Stimulated activated CD4-positive, alpha-beta T cell treated with anti-CD3 and anti-CD28 coated beads, Interleukin-15, amount 100 ng/mL, for 1 hour (primary cell): ENCODE measurements at places on chromosomes 2 and 18.

- no peak for DNase-seq
Observed at GRCh38 chr2:199463708-199464605, 6.2 kb upstream of the SATB2 start.

DNA sequence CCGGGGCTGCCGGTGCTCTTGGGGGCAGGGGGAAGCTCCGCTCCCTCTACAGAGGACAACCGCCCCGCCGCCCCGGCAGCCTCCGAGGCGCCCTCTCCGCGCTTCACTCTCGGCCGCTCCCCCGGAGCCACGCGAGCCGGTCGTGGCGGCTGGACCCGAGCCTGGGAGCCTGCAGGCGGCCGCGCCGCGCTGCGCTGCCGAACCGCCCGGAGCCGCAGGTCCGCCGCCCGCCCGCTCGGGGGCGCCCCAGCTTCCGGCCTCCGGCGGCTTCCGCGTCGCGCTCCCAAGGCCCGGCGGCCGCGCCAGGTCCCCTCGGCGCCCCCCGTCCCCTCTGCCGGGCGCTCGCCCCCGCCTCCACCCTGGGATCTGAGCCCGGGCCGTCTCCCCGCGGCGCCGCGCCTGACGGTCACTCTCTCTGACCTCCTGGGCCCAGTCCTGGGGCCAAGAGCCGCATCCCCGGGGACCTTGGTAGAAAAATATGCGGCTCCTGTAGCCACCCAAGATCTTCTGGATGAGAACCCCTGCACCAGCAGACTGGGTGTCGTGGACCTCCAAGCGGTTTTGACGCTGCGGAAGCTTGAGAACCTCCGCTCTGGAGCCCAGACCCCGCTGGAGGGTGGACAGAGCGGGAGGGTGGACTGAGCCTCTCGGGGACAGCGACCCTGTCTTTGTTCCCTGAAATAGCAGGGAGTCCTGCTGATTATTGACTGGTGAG, 44.3 kb downstream of the SERTAD2 start:
- peak; percentile 41 for DNase-seq

DNA sequence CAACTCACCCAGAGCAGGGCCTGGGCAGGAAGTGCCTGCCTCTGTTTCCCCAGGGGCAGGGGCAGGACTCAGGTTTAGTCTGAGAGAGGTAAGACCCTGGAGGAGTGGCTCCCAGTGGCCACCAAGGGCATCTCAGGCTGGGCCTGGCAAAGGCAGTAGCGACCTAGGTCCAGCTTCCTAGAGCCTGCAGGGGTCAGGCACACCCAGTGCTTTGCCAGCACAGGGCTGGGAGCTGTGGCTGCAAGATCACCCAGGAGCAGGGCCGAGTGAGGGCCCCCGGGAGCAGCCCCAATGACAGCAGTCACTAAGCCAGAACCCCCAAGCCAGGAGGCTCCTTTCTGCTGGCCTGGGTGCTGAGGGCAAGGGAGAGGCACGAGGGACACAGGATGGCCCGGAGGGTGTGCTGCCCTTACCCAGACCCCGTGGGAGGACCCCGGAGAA, 8.8 kb upstream of the DUSP2 start:
- no peak for DNase-seq

DNA sequence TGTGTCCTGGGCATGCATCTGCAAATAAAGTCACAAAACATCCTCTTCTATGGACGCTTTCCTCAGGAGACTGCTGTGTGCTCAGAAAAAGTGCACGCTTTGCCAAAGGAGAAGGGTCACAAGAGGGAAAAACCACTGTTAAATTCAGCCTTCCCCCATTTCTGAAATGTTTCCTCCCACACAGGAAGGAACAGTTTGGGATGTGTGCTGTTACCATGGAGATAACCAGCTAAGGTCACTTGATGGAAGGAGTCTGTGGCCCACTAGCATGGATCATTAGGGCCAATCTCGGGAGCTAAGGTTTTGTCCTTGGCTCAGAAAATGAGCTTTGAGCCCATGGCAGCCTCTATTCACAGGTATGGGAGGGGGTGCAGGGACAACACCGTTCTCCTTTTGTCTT, 5.6 kb downstream of the KCNE4 start:
- no peak for DNase-seq

DNA sequence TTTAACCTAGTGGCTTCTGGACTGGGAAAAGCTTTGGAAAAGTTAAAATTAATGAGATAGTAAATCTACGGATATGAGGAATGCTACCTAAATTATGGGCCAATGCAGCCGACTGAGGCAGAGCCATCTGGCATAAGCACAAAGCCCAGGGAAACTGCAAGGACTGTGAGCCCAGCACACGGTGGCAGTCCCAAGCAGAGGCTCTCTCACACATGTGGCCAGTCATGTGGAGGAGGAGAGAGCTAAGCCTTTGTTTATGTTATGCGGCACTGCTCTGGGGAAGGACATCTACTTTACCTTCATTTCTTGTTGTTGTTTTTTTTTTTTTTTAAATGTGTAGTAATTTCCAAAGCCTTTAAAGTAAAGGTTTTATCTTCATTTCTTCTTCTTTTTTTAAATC, 267.0 kb downstream of the STK39 start:
- DNase-seq, result no peak

DNA sequence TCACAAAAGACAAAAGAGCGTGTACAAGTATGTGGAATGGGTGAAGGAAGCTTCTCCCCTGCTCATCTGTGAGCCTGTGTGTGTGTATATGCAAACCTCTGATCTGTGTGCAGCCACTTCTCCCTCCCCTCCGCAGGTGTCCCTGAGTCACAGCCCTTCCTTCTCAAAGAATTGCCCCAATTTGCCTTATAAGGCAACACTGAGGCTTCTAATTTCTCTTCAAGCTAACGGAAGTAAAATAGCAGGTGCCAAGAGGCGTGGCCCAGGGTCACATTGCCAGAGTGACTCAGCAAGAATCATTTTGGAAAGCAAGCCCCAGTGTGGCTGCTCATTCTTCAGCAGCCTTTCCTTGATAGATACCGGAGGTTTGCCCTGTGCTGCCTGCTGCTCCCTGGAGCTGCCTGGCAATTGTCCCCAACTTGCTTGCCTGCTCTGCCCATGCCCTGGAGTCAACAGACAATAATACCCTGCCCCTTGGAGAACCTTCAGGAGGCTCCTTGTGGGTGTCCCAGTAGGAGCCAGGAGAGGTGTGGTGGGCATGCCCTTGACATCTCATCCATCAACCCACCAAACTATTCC, 37.3 kb upstream of the BMP10 start:
- DNase-seq, result peak; percentile 59
